T-helper 9 cell (primary cell): ENCODE measurements at places on chromosomes 7 and 10.
A peak's percentile ranks its signal among the peaks of the same experiment; 100 is the strongest.

DNA sequence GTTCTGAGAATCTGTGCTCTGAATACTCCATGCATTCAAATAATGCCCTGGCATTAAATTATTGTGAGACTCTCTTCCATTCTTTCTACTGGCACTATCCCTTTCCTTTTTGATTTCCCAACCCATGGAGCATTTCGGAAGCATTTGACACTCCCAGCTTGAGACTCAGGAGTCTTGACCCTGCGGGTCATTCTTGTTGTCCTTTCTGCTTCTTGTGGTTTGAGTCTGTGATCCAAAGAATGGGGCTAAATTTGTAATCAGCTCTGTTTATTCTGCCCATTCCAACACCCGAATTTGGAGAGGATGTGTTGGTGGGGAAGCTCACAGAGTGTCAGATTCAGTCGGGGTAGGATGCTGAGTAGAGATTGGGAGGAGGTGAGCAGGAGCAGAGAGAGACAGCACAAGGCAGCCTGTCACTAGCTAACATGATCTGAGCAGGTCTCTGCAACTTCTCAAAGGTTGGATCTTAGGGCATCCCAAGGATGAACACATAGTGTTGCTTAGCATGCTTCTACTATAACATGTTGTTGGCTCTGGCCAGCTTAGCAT, 80.4 kb upstream of the BMPER start:
- DNase-seq: no peak

DNA sequence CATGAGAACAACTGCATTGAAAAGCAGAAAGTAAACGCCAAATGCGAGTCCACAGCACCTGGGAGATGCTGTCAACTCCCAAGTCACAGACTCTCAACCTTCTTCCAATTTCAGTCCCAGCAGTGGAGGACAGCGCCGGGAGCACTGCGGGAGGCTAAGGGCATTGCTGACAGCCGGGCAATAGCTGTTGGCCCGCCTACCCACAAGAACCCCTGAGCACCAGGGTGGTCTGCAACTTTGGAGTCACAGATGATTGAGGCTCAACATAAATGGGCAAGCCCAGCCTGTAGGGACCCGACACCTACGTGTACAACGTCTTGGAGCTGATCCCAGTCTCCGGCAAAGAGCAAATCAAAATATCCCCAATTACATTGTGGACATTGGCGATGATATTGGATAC, 262.9 kb downstream of the TCERG1L start:
- no peak for DNase-seq

DNA sequence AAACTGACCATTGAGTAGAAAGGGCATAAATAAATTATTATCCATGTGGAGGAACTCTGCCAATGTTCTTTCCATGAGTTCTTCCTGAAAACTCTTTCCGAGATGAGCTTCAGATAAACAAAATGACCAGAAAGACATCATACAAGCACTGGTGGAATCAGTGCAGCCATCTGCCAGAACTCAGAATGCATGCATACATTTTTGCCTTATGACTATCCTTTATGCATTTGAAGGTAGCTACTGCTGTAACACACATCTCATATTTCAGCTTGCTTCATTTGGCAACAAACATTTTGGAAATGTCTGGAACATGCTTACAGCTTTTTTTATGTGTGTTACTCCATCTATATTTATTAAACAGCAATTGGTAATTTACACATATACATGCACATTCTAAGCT, 448.9 kb downstream of the PLXDC2 start:
- no peak for DNase-seq

DNA sequence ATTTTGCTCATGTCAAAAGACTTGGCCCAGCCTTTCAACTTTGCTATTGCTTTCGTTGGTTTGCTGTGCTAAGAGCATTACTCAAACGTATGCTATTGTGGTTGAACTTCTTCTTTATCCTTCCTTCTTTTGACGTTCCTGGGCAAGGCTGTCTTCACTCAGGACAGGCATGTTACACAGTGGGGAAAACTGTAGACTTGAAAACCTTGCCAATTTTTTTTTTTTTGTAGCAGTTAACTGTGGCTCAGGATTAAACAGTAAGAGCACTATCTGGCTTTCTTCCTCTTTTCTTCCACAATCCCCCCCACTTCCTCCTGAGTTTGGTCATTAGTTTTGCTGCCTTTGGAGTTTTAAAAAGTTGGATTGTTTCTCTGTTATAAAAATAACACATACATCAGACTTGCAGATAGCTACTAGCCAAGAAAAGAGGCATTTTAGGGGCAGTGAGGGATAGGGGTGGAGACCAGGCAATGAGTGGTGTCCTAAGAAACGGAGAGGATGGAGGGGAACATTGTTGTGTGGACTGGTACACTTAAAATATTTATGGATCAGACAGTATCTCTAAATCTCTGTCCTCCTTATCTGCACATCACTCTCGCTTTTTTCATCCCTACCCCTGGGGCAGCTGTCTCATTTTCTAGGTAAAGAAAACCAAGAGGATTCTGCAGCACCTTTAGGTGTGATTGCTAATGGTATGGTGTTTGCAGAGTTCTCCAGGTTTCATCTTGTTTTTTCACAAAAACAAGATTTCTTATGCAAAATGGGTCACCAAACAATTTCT, 181.7 kb downstream of the LRMDA start:
- DNase-seq: no peak

DNA sequence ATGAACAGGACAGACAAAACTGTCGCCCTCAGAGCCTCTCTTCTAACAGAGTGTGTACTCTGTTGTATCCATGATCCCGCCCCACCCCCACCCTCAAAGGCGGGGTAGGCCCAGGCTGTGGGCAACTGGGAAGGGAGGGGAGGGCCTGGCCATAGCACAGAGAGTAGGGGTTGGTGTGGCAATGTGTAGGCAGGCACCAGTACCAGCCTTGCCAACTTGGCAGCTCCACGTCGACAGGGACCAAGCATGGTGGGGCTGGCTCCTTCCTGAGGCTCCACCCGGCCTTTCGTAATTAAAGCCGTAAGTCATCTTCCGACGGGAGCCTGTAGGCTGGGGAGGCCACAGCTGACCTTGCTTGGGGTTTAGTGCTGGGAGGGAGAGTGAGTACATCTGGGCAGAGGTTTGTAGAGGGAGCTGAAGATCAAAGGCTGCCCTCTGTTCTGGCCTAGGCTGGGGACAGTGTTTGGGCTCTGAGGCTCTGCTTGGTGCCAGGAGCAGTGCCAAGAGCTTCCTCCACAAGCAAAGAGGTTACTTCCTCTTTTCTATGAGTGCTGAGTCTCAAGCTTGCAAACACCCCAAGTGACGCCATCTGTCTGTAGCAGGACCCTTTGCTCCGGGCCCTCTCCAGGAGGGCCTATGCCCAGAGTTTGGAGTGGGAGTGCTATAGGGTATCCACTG, 121.6 kb downstream of the C10orf105 start:
- no peak for DNase-seq

GRCh38 chr10:68877482-68878110, 23.5 kb upstream of the DDX50 start:
- DNase-seq: no peak

DNA sequence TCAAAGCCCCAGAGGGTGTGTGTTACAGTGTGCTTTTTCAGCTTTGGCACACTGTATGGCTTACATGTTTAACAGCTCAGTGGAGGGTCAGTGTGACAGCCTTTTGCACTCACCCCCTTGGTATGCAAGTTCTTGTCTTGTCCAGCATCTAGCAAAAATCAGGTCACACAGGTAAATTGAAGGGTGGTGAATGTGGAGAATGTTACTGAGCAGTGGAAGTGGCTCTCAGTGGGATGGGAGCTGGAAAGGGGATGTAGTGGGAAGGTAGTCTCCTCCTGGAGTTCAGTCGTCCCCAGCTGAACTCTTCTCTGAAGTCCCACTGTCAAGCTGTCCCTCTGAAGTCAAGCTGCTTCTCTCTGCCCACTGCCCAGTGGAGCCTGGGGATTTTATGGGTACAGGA, 21.0 kb upstream of the C10orf90 start:
- no peak for DNase-seq

GRCh38 chr10:43970018-43970698, 321.5 kb upstream of the ZNF32 start:
- no peak for DNase-seq

- DNase-seq: no peak
These were observed 46.1 kb downstream of the COL28A1 start for GRCh38 chr7:7489546-7489945.

GRCh38 chr10:92729886-92730285, 40.1 kb downstream of the HHEX start:
- DNase-seq: no peak

GRCh38 chr10:33418301-33418700, 83.8 kb upstream of the NRP1 start:
- DNase-seq: no peak

DNA sequence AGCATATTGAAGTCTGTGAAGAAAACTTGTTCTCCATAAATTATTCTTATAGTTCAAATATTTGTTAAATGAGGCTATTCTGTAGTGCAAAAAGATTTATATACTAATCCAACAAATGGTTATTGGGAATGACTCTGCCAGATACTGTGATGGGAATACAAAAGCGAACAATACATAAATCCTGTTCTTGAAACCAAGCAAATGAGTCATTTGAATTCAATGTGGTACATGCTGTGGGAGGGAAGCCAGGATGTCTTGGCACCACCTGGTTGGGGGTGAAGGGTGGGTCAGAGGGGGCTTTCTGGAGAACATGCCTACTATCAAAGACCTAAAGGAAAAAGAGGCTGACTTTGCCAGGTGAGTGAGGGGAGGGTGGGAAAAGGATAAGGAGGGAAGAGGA, 594.2 kb downstream of the CALN1 start:
- DNase-seq: no peak

DNA sequence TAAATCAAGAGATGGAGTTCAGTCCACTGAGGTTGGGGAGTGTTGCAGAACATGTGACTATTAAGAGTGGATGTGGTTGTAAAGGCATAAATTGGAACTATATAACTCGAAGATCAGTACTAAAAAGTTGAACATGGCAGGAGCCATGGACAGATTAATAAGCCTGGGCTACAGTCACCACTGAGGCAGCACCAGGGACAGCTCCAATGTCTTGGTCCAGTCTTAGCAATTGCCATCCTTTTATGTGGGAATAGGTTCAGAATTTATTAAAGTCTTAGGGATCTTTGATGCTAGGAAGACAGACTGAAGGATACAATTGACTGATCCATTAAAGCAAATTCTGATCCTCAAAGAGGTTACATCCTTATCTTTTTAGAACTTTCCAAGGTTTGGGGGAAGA, 156.6 kb downstream of the ADRA2A start:
- DNase-seq: no peak

DNA sequence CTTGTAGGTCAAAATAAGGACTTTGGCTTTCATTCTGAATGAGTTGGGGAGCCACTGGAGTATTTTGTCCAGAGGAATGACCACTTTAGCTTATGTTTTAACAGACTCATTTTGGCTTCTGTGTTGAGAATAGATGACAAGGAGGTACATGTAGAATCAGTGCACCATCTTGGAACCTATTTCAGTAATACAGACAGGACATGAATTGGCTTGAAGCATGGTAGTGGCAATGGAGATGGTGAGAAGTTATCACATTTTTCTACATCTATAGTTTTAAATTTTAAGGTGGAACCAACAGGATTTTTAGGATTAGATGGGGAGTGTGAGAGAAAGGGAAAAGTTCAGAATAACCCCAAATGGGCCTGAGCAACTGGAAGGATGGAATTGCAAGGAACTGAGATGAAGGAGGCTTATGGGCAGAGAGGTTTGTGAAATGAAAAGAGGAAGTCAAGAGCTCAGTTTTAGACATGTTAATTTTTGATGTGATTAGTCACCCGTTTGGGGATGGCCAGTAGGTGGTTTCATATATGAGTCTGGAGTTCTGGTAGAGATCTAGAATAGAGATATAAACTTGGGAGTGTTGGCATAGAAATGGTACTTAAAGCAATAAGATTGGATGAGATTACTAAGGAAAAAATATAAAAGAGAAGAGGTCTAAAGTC, 89.2 kb upstream of the JAZF1 start:
- no peak for DNase-seq

DNA sequence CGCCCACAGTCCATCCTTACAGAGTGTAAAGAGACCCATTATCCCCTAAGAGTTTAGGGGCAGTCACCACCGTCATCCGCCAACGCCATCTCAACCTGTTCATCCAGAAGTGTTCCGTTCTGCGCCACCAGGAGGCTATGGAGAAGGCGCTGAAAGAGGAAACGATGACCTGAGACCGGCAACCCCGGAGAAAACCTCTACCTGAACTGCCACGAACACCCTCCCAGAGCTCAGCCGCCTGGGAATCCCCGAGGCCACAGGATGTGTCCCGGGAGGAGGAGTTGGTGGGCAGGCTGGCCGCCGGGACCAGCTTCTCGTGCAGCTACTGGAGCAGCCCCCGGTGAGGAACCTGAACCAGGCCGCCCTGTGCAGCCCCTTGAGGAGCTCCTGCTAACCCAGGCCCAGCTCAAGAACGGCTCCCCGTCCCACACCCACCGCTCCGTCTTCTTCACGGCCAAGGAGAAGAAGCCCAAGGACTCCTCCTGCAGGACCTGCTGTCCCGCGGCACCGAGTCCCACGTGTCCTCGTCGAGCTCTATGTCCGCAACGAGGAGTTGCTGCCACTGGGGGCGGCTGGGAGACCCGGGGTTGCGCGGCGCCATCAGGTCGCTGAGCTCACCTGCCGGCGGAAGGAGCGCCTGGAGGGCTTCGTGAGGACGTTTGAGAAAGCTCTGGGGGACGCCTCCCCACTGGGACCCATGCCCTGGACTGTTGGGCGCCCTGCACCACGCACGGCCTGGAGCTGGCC, 21.1 kb upstream of the LANCL2 start:
- no peak for DNase-seq

DNA sequence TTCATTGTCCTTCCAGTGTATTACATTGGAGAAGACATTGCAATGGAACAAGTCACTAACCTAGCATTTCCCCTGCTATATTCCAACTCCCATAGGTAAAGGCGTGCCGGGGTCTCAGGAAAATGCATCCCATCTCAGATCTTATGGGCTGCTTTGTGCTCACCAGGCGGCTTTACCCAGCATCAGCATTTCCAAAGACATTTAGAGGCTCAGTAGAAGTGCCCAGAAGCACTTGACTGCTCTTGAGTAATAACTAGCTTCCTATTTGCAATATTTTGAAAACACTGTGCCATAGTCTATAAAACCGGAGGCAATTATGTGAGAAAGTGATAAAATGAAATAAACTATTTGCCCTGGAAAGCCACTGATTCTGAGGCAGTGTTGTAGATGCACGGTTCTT, 415.0 kb upstream of the NPVF start:
- no peak for DNase-seq

DNA sequence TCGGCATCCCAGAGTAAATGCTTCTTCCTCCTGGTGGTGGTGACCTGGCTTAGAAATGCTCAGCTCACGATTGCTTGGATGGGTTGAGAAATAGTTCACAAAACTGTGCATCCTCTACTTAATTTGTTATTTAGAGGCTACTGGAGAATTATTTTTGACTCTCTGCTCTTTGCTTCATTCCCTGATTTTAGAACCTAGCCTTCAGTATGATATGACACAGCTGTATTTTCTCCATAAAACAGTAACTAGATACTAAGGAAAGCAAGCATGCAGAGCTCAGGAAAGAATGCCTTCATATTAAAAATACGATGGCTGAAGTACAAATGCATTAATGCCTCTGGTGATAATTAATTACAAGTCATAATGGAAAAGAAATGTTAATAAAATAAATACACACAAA, 602.0 kb upstream of the COBL start:
- DNase-seq: no peak

GRCh38 chr7:107742678-107743566, 1.0 kb upstream of the CBLL1 start:
- DNase-seq: peak; percentile 53
